Right hindlimb (tissue), 1 donor: ENCODE measurements at places on chromosomes 5 and 9.

DNA sequence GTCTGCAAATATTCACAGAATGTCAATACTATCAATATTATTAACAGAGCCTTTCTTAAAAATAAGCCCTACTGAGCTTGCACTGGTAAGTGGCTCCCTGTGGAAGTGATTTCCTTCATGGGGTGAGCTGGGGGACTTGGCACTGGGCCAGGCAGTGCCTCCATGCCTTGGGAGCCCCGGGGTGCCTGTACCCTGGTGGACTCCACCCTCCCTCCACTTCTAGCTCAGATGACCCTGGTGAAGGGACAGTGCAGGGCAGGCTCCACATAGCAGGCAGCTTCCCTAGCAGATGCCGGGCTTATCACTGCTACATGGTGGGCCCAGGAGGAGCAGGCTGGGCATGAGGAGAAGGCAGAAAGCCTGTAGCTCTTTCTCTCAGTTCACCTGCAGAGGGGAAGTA is 119.2 kb downstream of the DCP2 start:
- no peak for DNase-seq

DNA sequence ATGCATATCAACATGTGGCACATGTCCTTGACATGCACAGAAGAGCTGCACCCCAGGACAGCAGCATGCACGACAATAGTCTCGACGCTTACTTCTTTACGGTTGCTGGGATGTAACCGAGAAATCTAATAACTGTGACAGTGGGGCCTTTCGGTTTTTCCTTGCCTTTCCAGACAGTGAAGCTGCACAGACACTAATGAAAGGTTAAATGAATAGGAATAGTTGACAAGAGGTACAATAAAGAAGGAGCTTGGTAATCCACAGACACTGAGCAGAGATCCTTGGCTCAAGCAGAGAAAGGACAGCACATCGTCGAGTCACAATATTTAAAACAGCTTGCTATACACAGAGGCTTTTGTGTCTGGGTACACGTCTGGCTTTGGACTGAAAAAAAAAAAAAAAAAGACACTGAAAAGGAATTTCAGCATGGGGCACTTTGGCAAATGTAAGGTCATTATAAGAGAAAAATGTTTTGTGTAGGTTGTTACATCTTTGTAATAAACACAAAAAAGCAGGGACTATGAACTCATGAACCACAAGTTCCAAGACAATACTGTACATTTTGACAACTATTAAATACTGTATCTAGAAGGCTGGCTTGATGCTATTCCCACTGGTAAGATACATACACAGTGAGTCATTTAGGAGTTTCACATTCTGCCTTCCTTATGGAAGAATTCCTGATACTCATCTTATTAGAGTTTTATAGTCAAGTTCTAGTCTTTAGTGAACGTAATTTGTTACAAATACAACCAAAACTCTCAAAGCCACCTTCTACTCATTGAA is 5.6 kb downstream of the BNC2 start:
- no peak for DNase-seq

DNA sequence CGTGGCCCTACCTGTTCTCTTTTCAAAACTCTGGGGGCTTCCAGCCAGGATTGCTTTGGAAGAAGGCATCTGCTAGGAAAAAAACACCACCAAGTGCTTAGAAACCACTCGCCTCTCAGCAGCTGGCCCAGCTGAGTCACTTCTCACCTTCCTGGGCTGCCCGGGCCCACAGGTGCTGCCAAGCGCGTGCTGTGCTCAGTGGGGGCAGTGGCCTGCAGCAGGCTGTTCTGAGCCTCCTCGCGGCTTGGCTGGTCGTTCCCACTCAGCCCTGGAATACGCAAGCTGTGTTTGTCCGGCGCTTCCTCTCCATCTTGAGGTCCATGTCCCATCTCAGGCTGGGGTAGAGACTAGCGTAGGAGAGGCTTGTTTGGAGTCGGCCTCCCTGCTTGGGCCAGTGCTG is 102.5 kb upstream of the FCN2 start:
- no peak for DNase-seq

- no peak for DNase-seq
Measured at GRCh38 chr9:79477241-79477840, 94.4 kb upstream of the TLE4 start.

- DNase-seq, result no peak
Measured at GRCh38 chr5:127337876-127338275, 47.3 kb downstream of the MEGF10 start.

- no peak for DNase-seq
Measured at GRCh38 chr9:27602142-27602861, 29.0 kb upstream of the C9orf72 start.

GRCh38 chr5:105954341-105954740 is 1716.4 kb downstream of the EFNA5 start:
- no peak for DNase-seq

DNA sequence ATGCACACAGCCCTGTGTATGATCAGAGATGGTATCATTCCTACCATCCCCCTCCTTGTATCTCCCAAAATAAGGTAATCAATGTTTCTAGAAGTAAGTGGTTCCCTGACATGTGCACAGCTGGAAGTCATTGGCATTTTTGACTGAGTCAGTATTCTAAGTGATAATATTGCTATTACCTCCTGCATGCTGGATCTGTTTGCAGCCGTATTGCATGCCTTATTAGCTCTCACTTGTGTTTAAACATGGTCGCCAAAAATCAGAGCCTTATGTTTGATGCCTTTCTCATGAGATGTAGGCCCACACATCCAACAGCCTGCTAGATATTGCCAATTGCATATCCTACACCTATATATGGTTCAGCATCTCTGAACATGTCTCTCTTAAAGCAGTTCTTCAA is 254.3 kb downstream of the CDH12 start:
- DNase-seq, result no peak

- no peak for DNase-seq
Measured at GRCh38 chr9:89432986-89433530, 64.9 kb downstream of the SEMA4D start.
